ENCODE measurements at places on chromosomes 7 and 10.

DNA sequence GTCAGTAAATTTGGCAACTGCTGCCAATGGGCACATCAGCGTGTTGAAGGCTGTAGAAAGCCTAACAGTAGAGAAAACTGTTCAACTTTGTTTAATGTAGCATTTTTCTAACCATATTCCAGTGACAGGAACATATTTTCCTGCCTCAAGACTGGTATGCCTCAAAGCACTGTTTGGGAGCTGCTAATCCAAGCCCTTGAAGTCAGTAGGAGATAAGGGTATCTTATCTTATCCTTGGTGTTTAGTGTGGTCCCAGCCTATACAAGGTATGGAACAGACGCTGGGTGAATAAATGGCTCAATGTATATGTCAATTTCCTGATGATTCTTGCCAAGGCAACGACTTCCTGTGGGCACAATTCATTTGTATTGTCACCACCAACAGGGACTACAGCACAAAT is 97.5 kb upstream of the CREB5 start:
- DNase-seq: no peak

DNA sequence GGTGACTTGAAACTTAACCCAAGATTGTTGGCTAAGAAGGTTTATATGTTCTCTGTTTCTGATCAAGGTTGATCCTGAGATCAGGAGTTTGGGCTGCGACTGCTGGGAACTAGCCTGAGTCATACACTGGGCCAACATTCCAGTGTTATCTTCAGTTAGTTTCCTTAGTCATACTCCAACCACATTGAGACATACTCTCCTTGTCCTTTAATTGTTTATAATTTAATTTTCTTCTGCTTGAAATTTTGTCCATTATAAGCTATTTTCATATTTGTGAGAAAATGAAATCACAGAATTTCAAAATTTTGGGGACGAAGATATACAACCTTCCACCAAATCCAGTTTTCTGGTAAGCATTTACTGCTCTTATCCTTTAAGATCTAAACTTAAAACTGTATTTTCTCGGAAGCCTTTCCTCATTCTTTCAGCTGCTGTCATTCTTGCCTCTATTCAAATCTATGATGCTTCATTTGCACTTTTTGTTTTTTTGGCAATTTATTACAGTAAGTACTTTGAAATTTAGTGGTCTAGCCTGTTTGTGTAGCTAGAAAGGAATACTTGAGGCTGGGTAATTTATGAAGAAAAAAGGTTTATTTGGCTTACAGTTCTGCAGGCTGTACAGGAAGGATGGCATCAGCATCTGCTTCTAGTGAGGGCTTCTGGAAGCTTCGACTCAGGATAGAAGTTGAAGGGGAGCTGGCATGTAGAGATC is 63.4 kb upstream of the POT1 start:
- DNase-seq: no peak

- DNase-seq: no peak
Measured at GRCh38 chr7:1763033-1763432, 93.0 kb downstream of the ELFN1 start.

- DNase-seq: no peak
Measured at GRCh38 chr7:156218544-156219306, 406.5 kb upstream of the SHH start.

GRCh38 chr10:15374566-15374965 is 3.5 kb upstream of the FAM171A1 start:
- DNase-seq: no peak

- DNase-seq: no peak
Measured at GRCh38 chr10:3236644-3237404, 64.2 kb upstream of the PITRM1 start.

- DNase-seq: no peak
Measured at GRCh38 chr7:114936471-114936870, 14.6 kb downstream of the MDFIC start.

DNA sequence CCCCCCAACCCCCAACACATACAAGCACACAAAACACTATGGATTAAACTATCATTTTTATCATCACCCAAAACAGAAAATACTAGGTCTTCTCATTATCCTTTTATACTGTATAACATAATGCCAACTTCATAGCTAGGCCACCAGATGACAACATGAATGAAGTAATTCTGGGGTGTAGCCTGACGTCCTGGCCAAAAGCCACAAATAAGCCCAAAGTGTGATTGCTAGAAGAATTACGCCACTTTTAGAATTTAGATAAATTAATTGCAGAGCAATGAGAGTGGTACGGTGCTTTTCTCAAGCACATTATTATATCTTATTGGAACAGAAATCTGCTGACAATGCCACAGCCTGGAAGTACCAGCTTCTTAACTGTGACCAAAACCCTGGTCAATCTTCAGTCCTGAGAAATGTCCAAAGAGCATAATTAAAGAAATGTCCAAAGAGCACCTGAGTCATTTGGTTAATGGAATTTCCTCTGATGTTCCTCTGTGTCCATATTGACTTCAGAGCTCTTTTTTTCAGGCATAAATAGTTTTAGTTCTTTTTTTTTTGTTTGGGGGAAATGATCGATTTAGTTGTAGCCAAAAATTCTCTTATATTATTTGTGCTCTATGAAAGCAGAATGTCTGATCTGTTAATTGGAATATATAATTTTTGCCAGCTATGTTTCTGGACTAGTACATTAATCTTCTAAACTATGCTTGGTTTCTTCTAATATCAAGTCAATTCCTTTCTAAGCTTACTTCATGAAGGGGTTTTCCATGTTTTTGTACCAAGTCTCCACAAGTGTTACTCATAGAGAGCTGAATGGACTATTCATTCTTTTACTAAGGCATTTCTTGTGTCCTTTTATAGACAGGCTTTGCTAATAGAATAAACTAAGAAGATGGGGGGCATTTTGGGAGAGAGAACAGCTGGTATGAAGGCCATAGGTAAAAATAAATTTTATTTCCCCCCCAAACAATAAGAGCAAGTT is 233.4 kb upstream of the SLC26A5 start:
- DNase-seq: no peak

GRCh38 chr10:103181244-103181643 is 11.8 kb downstream of the NT5C2 start:
- no peak for DNase-seq

- DNase-seq: no peak
Measured at GRCh38 chr7:41306486-41306885, 396.4 kb downstream of the INHBA start.

DNA sequence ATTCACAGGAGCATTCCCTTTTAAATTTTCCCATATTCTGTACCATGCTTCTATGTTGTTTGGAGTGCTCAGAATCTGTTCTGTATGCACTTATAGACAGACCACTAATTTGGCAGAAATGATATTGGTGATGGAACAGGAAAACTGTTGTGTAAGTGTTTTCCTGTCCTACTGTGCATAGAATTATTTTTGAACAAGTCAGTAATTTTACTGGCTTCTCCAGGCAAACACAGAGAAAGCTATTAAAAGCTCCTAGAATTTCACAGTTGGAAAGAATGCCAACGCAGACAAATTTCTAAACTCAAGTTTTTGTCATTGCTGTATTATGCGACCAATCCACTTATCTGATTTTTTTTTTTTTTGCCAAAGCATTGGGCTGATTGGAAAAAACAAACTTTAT is 55.7 kb downstream of the ANKMY2 start:
- no peak for DNase-seq

DNA sequence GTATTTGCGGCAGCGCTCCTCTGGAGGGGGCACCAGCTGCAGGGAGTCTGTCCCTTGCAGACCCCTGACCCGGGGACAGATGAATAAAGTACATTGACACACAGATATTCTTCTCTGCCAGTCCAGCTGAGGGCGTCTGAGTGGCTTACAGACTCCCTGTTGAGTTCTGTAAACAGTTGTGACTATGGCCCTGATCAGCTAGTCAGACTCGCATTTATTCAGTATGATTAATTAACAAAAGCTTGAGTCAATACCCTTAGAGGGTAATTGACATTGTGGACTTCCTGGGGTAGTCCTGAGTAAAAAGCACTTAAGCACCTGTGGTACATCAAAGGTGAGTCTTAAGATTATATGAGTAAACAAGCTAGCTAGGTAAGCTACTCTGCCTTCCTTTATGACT is 21.0 kb downstream of the ANKRD30A start:
- no peak for DNase-seq

Data from NCI-H524 treated with DMSO at 0.1 percent for 48 hours (cell line).